Activated T-helper 2 cell treated with anti-CD3 and anti-CD28 coated beads, Interferon-gamma antibody, Interleukin-2, Interleukin-4, amounts not matched to agents 10 μg/mL and 5 μg/mL and 100 μg/mL, durations not matched to agents 14 hours and 24 hours and 36 hours (primary cell): ENCODE measurements at places on chromosomes 3 and 15.

- DNase-seq = no peak
Observed at GRCh38 chr3:79598594-79598993, 169.2 kb downstream of the ROBO1 start.

GRCh38 chr15:61318301-61318700, 89.2 kb upstream of the RORA start:
- no peak for DNase-seq

GRCh38 chr15:28899061-28899738, 13.4 kb downstream of the APBA2 start:
- DNase-seq = no peak

- DNase-seq = no peak
Observed at GRCh38 chr3:49362561-49362960, 4.4 kb upstream of the GPX1 start.
